ENCODE measurements at places on chromosomes 13 and 19.

- DNase-seq: no peak
Observed at GRCh38 chr19:50490411-50490811, 13.8 kb upstream of the GARIN5A start.

DNA sequence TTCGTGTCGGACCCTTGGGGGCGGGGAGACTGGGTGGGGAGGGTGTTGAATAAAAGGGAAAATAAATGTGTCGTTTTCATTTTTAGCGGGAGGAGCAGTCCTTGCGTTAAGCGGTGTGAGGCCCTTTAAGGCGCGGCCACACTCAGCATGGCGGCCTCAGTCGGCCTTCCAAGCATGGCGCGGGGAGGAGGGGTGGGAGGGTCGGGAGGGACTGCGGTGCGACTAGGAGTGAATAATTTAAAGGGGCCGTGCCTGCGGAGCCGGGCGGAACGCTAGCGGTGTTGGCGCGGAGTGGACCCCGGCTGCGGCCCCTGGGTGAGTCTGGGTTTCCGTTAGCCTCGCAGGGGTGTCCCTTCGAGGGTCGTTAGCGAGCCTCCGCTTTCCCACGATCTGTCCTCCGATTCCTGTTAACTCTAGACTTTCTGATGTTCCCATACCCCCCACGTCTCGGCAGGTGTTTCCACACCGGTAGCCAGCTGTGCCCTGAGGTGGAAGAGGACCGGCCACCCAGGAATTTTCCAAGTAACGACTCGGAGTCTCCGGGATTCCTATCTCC, 1.5 kb upstream of the PNPLA6 start:
- DNase-seq: peak; percentile 86

DNA sequence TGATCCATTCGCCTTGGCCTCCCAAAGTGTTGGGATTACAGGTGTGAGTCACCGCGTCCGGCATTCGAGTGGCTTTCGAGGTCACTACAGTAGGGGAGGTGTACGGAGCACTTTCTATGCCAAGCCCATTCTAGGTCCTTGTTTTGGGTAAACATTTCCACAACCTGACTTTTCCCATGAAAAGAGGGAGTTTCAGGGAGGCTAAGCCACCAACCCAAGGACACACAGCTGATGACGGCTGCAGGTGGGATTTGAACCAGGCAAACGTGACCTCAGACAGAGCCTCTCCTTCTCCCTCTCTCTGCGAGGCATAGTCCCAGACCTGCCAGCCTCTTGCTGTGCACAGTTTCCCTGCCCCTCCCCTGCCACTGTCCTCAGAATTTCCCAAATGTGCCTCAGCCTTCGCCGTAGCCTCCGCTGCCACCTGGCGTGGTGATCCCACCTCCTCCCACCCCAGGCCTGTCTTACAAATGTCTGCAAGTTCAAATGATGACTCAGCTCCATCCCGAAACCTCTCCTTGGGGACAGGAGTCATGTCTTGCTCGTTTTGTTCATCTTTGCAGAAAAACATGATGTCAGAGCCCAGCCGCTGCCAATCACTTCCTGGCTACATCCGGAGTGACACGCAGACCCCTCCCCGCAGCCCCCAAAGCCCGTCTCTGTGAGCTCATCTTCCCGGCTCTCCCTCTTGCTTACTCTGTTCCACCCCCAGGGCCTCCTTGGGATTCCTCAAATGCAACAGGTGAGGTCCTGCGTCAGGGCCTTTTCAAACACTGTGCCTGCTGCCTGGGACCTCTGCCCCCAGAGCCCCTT, 6.6 kb upstream of the GADD45B start:
- DNase-seq: peak; percentile 90

DNA sequence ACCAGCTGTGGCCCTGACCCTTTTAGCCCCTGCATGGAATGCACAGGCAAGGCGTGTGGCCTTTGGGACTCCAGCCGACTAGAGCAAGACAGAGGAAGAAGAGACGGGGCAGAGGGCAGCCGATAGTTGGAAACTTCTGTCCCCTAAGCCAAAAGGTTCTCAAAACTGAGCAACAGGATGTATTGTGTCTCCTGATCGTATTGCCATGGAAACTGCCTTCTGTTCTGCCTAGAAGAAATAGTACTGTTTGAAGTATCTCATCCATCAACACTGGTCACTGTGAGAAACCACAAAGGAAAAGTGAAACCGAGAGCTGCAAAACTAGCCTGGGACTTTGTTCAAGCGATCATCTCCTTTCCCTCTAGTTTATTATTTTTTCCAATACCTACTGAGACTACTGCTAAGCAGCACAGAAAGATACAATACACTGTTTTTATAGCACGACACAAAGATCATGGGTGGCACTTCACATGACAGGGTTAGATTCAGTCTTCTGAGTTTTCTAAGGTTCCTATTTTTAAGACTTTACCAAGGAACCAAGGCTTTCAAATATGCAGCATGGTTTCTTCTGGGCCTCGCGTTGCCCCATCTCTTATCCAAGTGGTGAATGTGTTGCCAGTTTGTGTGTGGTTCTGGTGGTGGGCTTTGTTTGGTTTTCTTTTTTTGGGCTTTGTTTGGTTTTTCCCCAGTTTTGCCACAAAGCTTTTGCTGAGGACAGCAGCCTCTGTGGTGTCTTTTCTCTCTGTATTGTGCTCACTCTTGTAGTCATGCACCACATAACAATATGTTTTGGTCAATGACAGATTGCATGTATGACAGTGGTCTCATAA, 49.3 kb upstream of the GPR183 start:
- DNase-seq: peak; percentile 76

GRCh38 chr13:44756276-44756810, 180.2 kb upstream of the TSC22D1 start:
- no peak for DNase-seq

DNA sequence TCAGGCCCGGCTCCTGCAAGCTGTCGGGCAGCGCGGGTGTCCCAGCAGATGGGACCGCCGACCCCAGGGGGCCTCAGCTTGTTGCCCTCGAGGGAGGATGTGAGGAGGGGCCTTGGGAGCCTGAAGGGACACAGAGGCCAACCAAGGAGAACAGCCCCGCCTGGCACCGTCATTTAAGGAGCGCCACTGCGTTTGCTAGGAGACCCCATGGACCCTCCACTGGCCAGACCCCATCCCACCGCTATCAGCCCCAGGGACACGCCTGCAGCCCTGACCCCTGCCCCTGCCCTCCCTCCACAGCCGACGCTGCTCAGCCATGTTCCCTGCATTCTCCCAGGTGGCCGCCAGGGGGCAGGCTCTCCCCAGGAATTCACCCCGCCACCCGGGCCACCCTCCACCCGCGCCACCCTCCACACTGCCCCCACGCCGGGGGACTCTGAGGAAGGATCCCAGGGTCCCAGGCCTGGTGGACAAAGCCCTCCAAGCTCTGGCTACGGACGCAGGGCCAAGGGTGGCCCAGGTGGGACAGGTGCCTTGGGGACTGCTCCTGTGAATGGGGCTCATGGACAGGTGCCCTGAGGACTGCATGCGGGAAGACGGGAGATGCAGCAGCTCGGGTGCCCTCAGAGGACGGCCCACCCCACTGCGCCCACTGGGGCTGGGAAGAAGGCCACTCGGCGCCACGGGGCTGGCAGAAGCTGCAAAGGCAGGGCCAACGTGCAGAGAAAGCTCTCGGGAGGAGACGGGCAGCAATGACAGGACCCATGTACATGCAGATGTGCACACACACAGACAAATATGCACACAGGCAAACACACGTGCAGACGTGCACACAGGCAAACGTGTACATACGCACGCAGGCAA, 34.4 kb downstream of the PIP5K1C start:
- peak; percentile 9 for DNase-seq

DNA sequence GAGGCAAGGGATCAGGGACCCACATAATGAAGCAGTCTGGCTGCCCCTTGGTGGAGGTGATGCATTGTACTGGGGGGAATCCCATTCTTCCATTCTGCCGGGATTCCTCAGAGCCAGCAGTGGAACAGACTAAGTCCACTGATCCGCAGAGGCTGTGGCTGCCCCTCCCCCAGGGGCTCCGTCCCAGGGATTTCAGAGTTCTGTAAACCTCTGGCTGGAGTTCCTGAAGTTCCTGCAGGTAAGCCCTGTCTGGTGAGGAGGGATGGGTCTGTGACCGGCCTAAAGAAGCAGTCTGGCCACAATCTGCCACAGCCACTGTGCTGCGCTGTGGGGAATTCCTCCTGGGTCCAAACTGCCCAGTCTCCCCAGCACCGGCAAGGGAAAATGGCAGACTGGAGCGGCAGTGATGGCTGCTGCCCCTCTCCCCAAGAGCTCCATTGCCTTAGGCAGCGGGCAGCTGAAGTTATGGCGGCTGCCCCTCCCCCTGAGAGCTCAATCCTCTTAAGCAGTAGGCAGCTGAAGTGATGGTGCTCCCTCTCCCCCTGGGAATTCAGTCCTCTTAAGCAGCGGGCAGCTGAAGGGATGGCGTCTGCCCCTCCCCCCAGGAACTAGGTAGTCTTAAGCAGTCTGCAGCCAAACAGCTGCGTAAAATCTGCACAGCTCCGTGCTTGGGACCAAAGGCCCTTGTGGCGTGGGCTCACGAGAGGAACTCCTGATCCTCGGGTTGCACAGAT, 155.7 kb downstream of the PCDH17 start:
- DNase-seq: no peak

DNA sequence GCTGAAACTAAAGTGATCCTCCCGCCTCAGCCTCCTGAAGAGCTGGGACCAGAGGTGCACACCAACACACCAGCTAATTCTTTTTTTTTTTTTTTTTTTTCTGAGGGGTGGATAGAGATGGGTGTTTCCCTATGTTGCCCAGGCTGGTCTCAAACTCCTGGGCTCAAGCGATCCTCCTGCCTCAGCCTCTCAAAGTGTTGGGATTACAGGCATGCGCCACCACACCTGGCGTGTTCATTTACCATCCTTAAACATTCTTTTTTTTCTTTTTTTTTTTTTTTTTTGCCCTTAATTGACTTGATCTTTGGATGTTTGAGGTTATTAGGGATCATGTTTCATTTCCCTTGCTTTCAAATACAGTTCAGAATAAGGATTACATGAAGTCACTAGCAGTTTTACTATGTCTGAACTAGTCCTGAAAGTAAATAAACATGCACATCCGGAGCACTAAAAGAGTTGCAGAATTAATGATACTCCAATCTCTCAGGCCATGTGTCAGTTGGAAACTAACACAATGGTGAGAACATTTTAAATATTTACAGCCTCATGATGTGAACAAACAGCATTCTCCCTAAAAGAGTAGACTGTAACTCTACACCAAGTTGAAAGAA, 10.2 kb downstream of the UTP14C start:
- DNase-seq: no peak

- no peak for DNase-seq
Observed at GRCh38 chr19:35449359-35450043, 1.4 kb downstream of the FFAR2 start.

DNA sequence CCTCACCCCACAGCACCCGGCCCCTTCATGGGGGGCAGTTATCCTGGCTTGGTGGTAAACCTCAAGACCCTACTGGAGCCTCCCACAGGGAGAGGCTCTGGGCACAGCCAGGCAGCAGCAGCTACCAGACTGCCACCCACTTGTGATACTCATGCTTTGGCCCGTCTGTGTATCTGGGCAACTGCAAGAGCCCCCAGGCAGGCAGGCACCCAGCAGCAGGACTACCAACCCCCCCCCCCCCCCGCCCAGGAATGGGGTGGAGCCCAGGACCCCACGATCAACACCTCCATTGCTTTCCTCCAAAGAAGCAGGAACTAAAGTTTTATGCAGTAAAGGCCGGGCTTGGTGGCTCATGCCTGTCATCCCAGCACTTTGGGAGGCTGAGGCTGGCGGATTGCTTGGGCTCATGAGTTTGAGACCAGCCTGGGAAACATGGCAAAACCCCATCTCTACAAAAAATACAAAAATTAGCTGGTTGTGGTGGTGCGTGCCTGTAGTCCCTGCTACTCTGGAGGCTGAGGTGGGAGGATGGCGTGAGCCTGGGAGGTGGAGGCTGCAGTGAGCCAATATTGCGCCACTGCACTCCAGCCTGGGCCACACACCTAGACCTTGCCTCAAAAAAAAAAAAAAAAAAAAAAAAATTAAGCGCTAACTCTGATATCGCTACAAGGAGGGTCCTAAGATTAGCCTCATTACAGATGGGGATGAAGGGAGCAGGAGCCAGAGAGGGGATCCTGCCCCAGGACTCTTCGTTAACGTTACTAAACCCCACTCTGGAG, 1.1 kb upstream of the LYL1 start:
- DNase-seq: no peak

DNA sequence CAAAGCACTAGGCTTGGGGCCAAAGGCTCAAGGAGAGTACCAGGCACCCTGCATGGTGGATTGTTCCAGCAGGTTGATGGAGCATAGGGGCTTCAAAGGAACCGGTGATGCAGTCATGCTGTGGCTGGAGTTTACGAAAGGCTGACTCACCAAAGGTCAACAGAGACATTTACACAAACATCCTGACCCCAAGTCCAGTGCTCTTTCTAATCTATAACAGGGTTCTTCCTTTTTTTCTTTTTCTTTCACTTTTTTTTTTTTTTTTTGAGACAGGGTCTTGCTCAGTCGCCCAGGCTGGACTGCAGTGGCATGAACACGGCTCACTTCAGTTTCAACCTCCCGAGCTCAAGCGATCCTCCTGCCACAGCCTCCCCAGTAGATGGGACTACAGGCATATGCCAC, 35.6 kb upstream of the TPTE2 start:
- DNase-seq: no peak

- DNase-seq: peak; percentile 63
Observed at GRCh38 chr13:79435561-79435990, 29.5 kb upstream of the RBM26 start.

- DNase-seq: no peak
Observed at GRCh38 chr19:52992109-52993004, 21.4 kb upstream of the ERVV-1 start.

DNA sequence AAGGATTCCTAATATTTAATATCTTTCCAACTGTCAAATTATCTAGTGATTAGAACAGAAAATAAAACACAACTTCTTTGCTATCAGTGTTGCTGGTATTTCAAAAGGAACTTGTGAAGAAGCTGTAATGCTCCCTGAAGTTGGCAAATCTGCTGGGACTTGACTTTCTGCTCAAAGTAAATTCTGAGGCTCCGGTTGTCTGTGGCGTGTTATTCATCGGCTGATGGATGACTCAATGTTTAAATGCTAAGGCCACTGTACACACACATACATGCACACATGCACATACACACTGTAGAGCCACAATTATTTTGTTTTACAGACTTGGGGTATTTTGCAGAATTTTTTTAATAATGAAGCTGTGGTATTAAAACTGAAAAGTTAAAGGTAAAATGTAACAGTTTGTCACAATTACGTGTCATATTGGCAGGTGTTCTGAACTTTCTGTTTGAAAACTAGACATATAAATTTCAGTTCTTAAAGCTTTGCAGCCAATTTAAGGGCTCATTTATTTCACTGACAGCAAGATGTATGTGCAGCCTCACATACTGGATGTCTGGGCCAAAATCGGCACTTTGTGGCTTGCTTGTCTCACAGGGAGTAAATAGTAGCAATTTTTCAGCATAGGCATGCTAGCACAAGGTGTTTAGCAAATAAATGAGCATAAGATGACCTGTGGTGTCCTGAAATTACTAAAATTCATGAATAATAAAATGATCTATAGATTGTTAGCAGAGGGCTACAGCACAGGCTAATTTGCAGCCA, 1691.7 kb upstream of the PCDH20 start:
- peak; percentile 59 for DNase-seq

DNA sequence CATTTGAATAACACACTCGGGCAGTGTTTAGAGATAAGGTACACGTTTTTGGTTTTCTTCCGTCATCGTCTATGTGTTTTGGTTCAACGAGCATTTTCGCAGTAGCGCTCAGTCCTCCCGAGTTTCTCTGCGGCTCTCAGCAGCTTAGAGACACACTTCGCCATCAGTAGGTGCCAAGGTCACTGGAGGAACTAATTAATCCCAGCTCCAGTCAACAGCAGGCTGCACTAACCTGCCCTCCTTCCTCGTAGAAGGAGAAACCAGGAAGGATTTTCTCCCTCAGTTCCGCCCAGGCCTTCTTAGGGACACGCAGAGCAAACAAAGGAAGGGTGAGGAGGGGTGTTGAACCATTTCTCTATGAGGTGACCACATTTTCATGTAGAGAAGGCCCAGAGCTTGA, 12.6 kb downstream of the MBNL2 start:
- no peak for DNase-seq

Measured in fibroblast of skin of abdomen (primary cell).